Choroid plexus epithelial cell (primary cell): ENCODE measurements at places on chromosomes 13 and 19.

DNA sequence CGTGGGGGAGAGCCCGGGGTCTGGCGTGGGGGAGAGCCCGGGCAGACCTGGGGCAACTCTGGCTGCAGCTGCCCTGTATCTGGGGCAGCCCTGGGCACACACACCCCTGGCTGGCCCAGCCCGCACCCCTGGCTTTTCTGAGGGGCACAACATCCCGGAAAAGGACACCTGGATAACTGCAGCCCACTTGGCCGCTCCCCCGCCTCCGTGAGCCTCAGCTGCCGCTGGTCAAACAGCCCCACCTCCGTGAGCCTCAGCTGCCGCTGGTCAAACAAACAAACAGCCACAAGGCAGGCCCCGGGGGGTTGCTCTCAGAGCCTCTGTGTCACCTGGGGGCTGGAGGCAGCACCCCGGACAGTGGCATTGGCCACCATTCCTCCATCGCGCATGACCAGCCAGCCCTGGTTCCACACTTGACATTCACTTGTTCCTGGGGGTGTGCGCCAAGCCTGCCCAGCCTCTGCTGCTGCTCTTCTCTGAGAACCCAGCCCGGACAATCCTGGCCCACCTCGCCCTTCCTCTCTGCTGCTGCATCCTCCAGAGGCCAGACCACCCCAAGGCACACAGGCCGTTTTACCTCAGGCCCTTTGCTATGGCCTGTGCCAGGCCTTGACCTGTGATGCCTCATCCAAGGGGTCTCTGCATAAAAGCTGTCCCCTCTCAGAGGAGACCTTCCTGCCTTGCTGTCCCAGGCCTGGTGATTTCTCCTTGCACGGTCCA, 19.9 kb downstream of the CEBPG start:
- DNase-seq = no peak

DNA sequence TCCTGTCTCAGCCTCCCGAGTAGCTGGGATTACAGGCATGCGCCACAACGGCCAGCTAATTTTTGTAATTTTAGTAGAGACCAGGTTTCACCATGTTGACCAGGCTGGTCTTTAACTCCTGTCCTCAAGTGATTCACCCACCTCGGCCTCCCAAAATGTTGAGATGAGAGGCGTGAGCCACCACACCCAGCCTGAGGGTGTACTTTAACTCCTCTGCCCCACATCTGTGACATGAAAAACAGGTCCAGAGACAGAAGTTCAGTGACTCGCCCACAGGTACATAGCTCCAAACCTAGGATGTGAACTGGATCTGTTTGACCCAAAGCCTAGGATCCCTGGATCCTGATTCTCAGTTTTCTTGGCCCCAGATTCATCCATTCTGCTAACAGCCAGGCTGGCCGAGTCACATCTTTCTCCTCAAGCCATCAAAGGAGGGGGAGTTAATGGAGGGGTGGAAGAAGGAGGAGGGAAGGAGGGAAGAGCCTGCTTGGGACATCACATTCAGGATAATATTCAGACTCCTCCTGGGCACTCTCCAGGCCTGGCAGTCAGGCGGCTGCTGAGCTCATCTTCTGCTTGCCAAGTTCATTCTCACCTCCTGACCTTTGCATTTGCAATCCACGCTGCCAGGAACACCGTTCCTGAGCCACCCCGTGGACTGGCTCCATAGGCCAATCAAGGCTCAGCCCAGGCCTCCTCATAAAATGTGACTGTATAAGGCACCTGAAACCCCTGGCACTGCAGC, 3.1 kb downstream of the SPC24 start:
- DNase-seq = peak; percentile 90

- no peak for DNase-seq
Measured at GRCh38 chr19:38036707-38037611, 130.0 kb downstream of the SIPA1L3 start.

DNA sequence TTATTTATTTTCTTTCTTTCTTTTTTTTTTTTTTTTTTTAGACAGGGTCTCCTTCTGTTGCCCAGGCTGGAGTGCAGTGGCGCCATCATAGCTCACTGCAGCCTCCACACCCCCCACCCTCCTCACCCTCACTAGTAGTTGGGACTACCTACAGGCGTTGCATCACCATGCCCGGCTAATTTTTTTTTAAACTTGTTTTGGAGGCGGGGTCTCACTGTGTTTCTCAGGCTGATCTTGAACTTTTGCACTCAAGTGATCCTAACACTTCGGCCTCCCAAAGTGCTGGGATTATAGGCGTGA, 33.6 kb downstream of the GJA3 start:
- no peak for DNase-seq

DNA sequence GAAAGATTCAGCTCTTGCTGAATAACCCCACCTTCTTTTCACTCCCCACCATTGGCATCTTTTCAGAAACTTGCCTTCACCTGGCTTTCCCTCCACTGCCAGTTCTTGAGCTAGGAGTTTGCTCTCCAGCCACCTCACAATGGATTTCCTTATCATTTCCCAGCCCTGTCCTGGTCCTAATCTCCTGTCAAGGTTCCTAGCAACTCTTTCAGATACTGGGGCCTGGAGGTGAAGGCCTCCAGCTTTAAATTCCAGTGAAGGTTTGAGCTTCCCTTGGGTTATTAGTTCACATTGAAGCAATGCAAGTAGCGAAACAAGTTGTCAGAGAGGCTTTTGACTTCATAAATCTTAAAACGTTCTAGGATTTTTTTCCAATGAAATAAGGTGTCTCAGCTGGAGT, 320.8 kb upstream of the MAB21L1 start:
- DNase-seq = no peak

GRCh38 chr13:22091222-22091970, 420.5 kb downstream of the FGF9 start:
- no peak for DNase-seq

- DNase-seq = no peak
Measured at GRCh38 chr19:9620842-9621155, 233 bp downstream of the ZNF561 start.

GRCh38 chr19:18589380-18590272, 1.0 kb downstream of the REX1BD start:
- DNase-seq = peak; percentile 68

GRCh38 chr13:98509271-98510155, 67.4 kb downstream of the STK24 start:
- DNase-seq = peak; percentile 88

GRCh38 chr13:21434588-21434987, 24.5 kb downstream of the ZDHHC20 start:
- DNase-seq = peak; percentile 9

GRCh38 chr13:41008349-41008980, 10.7 kb downstream of the ELF1 start:
- peak; percentile 82 for DNase-seq

DNA sequence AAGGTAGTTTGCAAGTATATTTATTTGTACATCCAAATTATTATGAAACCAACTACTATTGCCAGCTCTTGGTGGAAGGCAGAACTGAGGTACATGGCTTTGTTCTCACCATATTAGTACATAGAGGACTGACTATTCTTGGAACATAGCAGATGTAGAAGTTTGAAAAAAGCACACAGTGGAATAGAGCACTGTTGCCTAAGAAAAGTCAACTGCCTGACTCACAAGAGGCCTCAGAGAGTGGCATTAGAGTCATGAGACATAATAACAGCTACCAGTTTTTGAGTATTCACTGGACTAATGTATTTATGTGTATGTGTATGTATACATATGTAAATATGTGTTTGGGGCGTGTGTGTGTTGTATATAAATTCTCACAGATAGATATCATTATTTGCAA, 8.3 kb upstream of the PCDH20 start:
- DNase-seq = no peak

DNA sequence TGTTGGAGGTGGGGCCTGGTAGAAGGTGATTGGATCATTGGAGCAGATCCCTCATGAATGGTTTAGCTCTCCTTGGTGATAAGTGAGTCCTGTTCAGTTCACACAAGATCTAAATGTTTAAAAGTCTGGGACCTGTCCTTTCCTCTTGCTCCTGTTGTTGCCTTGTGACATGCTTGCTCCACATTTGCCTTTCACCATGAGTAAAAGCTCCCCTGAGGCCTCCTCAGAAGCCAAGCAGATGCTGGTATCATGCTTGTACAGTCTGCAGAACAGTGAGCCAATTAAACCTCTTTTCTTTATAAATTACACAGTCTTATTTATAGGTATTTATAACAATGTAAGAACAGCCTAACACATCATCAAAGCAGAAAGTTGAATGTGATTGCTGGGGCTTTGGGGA, 24.2 kb upstream of the RFC3 start:
- DNase-seq = no peak

- DNase-seq = peak; percentile 43
Measured at GRCh38 chr13:68185444-68186141, 955.5 kb upstream of the PCDH9 start.

GRCh38 chr19:19775891-19776205, 42.9 kb upstream of the ZNF14 start:
- no peak for DNase-seq

- DNase-seq = no peak
Measured at GRCh38 chr19:6458695-6459261, 814 bp downstream of the SLC25A23 start.

DNA sequence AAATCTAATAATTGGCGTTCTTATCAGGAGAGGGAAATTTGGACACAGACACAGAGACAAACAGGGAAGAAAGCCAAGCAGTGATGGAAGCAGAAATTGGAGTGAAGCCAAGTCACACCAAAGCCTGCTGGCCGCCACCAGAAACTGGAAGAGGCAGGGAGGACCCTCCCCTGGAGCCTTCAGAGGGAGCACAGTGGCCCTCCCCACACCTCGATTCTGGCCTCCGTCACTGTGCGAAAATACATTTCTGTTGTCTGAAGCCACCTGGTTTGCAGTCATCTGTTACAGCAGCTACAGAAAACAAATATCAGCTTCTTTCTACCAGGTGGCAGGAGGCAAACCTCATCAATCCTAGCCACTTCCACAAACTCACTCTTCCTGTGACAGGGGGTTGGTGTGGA, 8.3 kb upstream of the TLE6 start:
- peak; percentile 44 for DNase-seq

- no peak for DNase-seq
Measured at GRCh38 chr19:36064826-36065225, 10.1 kb downstream of the WDR62 start.

DNA sequence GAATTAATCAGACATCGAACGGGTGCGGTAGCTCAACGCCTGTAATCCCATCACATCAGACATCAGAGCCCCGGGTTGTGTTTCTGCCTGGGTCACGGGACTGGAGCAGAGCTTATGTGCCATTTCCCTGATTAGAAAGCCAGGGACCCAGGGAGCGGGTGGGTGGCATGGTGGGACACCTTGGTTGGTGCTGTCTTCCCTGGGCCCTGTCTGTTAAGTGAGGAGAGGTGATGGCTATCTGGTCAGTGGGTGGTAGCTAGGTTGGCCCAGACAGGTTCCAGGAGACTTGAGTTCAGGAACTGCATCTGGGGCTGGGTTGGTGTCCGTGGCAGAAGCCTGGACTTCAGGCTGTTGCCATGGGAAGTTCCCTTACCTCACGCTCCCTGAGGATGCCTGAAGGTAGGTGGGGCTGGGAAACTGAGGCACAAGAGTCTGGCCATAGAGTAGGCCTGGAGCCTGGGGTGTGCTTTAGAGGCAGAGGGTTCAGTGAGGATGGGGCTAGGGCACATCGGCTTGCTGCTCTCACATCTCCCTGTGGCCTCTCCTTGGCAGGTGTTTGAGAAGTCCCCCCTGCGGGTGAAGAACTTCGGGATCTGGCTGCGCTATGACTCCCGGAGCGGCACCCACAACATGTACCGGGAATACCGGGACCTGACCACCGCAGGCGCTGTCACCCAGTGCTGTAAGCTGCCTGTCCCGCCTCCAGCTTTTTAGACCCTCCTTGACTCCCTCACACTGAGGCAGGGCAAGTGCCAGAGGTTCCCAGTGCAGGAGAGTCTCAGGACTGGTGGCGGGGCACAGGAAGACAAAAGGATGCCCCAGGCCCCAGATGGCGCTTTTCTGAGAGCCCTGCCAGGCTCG, 2.1 kb downstream of the RPL18A start:
- no peak for DNase-seq

- DNase-seq = no peak
Measured at GRCh38 chr13:51559946-51560735, 24.1 kb upstream of the WDFY2 start.

DNA sequence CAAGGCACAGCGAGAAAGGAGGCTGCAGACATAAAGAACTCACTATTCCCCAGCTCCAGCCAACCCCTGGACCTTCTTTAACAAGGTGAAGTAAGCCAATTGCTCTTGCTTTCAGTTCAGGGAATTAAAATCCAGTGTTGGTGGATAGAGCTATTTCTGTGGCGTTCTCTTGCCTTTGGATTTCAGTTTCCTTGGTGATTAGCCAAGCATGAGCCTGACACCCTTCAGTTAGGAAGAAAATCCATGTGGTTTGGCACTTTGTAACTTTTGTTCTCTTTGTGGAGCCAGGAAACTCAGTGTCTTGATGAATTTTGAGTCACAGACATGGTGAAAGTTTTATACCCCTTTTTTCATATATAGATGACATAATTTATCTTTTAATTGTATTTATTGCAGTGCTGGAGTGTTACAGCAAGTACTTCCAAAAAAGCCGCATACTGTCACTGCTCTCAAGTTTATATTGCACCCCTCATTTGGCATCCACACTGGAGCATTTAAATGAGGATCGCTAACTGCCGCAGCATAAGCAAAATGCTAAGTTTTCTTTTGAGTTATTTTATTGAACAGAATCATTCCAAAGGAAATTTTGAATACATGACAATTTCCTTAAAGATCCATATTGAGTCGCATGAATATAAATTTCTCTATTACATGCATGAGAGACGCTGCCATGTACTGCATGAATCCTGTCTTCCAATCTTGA, 406.8 kb downstream of the MYO16 start:
- peak; percentile 3 for DNase-seq

- peak; percentile 87 for DNase-seq
Measured at GRCh38 chr13:21458813-21459701, at the start of gene ZDHHC20. ZDHHC20 (minus strand) TSS chr13:21459303; CDS start chr13:21459171, 132 bp downstream.

DNA sequence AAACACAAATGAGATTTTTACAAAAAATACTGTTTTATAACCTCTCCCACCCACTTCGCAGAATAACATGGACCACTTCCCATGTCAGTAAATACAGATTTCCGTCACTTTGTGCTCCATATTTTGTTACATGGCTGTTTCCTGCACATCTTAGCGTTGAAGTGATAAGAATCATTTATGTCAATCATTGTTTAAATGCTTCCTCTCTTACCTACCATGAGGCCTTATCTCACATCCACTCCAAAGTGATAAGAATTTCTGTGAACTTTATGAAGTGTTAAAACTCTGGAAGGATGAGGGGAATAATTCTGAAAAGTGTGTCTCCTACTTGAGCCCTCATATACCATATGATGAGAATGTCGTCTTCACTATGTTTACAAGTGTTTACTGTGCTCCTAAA, 36.6 kb upstream of the IL17D start:
- no peak for DNase-seq

DNA sequence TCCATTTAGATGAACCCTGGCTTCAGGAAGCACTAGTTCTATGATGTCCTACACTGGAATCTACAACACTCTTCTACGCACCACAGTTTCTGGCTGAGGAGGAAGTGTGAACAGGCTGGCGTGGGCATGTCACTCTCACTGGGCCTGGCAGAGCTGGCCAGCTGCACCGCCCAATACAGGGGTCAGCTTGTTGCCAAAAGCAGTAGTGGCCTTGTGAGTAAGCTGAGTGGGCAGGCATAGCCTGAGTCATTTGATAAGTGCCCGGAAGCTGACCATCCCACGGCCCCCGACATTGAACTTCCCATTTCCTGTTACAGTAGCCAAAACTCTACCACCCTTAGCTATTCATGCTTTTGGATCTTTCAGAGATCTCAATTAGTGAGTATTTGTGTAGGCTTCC, 240.9 kb upstream of the SERP2 start:
- no peak for DNase-seq
